ENCODE measurements at places on chromosomes 3 and 15. TPM values are rescaled to one million over a fixed set of nuclear protein-coding genes. Genes with fewer than 3 reads are reported as not detected.

DNA sequence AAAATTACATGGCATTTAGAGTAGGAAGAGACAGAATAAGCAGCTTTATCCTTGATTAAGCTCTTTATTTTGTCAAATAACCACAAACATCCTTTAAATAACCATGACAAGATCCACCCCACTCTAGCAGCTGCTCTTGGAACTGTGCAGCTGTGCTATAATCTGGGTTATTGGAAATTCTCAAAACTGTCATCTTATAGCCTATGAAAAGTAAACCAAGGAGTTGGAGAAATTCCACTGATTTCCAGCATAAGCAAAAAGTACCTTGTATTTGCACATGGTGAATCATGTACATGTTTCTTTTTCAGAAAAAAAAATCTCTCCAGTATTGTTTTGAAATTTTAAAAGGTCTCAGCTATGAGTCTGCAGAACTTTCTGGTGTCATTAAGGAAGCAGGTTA, 88.8 kb upstream of the ABI3BP start:
- H3K27me3 ChIP-seq, result peaks cover 16% of the 10 kb centered on the region
- H3K36me3 ChIP-seq, result no peaks in the 10 kb centered on the region
- no peak for DNase-seq
- H3K27ac ChIP-seq, result no peak overlapping the region
- H3K4me3 ChIP-seq, result no peak overlapping the region

- peaks cover 11% of the 10 kb centered on the region for H3K4me1 ChIP-seq
- H3K27ac ChIP-seq, result no peak overlapping the region
These were observed 11.9 kb upstream of the TMEM115 start for GRCh38 chr3:50371133-50371685.

CPB1 gene
- not detected for total RNA-seq

FAM81A gene
- total RNA-seq, result 1.5 TPM

DNAH12 gene
- 0.07 TPM for total RNA-seq

TGM4 gene
- total RNA-seq, result not detected
